GM23248 (cell line): ENCODE measurements at places on chromosomes 5 and 9. TPM values are rescaled to one million over a fixed set of nuclear protein-coding genes. Genes with fewer than 3 reads are reported as not detected.

DNA sequence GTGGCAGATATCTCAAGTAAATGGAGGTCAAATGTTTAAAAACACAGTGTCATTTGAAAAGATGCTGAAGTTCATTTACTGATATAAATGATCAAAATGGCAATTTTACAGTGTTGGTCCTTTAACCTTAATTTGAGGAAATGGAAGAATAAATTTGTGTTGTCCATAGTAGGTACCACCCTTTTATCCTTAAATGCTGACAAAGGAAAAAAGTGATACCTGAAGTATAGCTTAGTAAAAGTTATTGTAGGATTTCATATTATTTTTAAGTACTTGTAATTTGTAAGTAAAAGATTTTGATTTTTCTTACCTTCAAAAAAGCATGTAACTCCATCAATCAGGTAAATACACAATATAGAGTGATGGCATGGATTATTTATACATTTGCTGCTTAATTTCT, 166.6 kb upstream of the DAP start:
- 0 out of 2 replicates have a peak, but pooled peaks cover 3% of the 10 kb centered on the region for H3K27me3 ChIP-seq
- no peak for DNase-seq
- no peak overlapping the region for H3K27ac ChIP-seq
- H3K4me1 ChIP-seq = no peaks in the 10 kb centered on the region
- H3K36me3 ChIP-seq = no peaks in the 10 kb centered on the region
- H3K4me3 ChIP-seq = no peak overlapping the region

- H3K4me3 ChIP-seq = peak overlapping the region; percentile 21; the same call in 1 of the 2 replicates
- peaks cover 11% of the 10 kb centered on the region; the same call in 1 of the 2 replicates for H3K4me1 ChIP-seq
- no peaks in the 10 kb centered on the region for H3K27me3 ChIP-seq
- H3K36me3 ChIP-seq = no peaks in the 10 kb centered on the region
Observed at GRCh38 chr9:72292256-72292682, 72.7 kb downstream of the ZFAND5 start.

- DNase-seq = peak; percentile 29
- no peak overlapping the region for H3K4me3 ChIP-seq
- H3K4me1 ChIP-seq = peaks cover 8% of the 10 kb centered on the region
- H3K36me3 ChIP-seq = no peaks in the 10 kb centered on the region
- H3K27ac ChIP-seq = no peak overlapping the region
- H3K27me3 ChIP-seq = no peaks in the 10 kb centered on the region
Observed at GRCh38 chr5:93145767-93146166, 435.3 kb downstream of the NR2F1-AS1 start.

DNA sequence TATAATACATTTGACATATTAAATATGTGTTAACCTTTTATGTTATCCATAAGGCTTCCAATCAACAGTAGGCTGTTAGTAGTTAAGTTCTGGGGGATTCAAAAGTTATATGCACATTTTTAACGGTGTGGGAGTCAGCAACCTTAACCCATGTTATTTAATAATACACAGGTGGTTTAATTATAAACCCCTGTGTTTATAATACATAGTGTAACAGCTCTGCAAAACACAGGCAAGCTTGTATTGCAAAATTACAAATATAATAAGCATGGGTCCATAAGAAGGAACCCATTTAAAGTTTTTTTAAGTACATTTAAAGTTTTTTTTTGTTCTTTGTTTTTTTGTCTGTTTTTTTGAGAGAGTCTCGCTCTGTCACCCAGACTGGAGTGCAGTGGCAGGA, 14.5 kb upstream of the RAD23B start:
- no peaks in the 10 kb centered on the region for H3K36me3 ChIP-seq
- H3K27me3 ChIP-seq = no peaks in the 10 kb centered on the region
- no peak overlapping the region for H3K27ac ChIP-seq

Gene ETF1
- 124 and 136 TPM in 2 replicates for total RNA-seq

Gene SNCB
- total RNA-seq = not detected in 2 replicates

- H3K4me1 ChIP-seq = no peaks in the 10 kb centered on the region
- H3K27ac ChIP-seq = no peak overlapping the region
- no peak overlapping the region for H3K4me3 ChIP-seq
- no peaks in the 10 kb centered on the region for H3K36me3 ChIP-seq
Observed at GRCh38 chr5:126233256-126233655, 190.0 kb upstream of the GRAMD2B start.

GRCh38 chr5:157828105-157828943, 30.6 kb downstream of the CLINT1 start:
- H3K4me1 ChIP-seq = peaks cover 21% of the 10 kb centered on the region
- DNase-seq = no peak
- H3K27ac ChIP-seq = no peak overlapping the region
- H3K27me3 ChIP-seq = no peaks in the 10 kb centered on the region

DNA sequence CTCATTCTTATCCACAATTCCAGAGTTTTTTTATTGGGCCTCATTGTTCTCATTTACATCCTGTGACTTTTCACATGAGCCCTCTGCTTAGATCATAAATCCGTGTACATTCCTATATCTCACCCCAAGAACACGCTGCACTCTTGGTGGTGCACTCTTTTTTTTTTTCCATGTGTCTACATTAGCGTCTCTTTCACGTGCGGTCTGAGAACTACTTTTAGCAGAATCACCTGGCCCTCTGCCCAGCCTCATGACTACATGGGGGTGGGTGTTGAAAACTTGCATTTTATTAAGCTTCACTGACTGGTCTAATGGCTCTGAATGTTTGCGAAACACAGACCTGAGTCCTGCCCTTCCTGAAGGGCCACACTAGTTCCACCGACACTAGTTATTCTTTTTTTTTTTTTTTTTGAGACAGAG, 18.6 kb downstream of the C9orf57 start:
- H3K27me3 ChIP-seq = peaks cover 20% of the 10 kb centered on the region
- H3K4me3 ChIP-seq = no peak overlapping the region
- H3K27ac ChIP-seq = 0 out of 2 replicates have a peak overlapping the region, but pooled peaks have one; percentile 3
- H3K4me1 ChIP-seq = 0 out of 2 replicates have a peak, but pooled peaks cover 4% of the 10 kb centered on the region
- peak; percentile 94 for DNase-seq

Gene SLC6A18
- not detected in 2 replicates for total RNA-seq

- H3K27me3 ChIP-seq = no peaks in the 10 kb centered on the region
- H3K4me1 ChIP-seq = no peaks in the 10 kb centered on the region
- no peak overlapping the region for H3K27ac ChIP-seq
- H3K36me3 ChIP-seq = no peaks in the 10 kb centered on the region
- H3K4me3 ChIP-seq = no peak overlapping the region
- no peak for DNase-seq
Observed at GRCh38 chr9:105828171-105828570, 133.8 kb downstream of the TMEM38B start.

Gene NR2F1-AS1
- total RNA-seq = 8.3 and 13.4 TPM in 2 replicates

GRCh38 chr5:120454094-120454798, 9.9 kb upstream of the PRR16 start:
- no peaks in the 10 kb centered on the region for H3K36me3 ChIP-seq
- H3K4me1 ChIP-seq = peaks cover 34% of the 10 kb centered on the region
- DNase-seq = peak; percentile 84
- peak overlapping the region; percentile 41 for H3K4me3 ChIP-seq
- H3K27me3 ChIP-seq = no peaks in the 10 kb centered on the region
